ENCODE measurements at places on chromosomes 6 and 20.

- no peak for DNase-seq
Measured at GRCh38 chr6:150490586-150490985, 109.1 kb upstream of the PLEKHG1 start.

DNA sequence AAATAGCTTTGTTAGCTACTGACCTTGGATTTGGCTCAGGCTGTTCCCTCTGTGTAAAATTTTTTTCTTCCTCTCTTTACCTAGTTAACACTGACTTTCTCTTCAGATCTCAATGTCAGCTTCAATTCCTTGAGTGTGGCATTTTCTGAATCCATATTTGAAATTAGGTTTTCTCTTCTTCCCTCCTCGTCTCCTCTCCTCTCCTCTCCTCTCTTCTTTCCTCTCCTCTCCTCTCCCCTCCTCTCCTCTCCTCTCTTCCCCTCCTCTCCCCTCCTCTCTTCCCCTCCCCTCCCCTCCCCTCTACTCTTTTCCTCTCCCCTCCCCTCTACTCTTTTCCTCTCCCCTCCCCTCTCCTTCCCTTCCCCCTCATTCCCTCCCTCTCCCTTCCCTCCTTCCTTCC, 453.3 kb downstream of the BMP2 start:
- no peak for DNase-seq

- no peak for DNase-seq
Measured at GRCh38 chr6:43318011-43318410, 9.4 kb upstream of the CRIP3 start.

DNA sequence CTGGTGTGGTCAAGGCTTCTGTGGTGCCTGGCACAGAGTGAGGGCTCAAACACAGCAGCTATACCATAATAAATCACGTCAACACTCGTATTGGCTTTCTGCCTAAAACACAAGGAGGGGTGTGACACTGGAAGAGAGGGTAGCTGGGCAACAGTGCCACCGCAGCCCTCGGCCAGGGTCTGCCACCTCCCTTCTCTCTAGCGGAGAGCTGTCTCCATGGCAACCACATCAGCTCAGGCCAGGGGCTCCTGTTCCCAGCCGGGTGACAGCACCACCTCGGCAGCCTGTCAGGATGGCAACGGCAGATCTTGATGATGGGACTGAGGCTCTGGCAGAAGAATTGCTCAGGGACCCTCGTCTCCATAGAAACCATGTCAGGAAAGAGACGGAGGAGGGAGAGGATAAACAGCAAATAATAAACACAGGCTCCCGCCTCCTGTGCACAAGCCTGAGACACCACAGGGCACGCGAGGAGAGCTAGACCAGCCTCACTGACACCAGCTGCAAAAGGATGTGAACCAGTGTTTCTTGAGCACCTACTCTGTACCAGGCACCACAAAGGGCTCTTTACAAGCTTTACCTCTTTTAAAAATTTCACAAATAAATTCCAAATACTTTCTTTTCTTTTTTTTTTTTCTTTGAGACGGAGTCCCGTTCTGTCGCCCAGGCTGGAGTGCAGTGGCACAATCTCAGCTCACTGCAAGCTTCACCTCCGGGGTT, 50.4 kb upstream of the TLDC2 start:
- no peak for DNase-seq

- DNase-seq, result no peak
Measured at GRCh38 chr6:10886691-10887502, at the start of gene SYCP2L. SYCP2L (plus strand) TSS chr6:10887052; CDS start chr6:10887127, 75 bp downstream.

GRCh38 chr20:12773936-12774335, 234.8 kb upstream of the SPTLC3 start:
- DNase-seq, result no peak

DNA sequence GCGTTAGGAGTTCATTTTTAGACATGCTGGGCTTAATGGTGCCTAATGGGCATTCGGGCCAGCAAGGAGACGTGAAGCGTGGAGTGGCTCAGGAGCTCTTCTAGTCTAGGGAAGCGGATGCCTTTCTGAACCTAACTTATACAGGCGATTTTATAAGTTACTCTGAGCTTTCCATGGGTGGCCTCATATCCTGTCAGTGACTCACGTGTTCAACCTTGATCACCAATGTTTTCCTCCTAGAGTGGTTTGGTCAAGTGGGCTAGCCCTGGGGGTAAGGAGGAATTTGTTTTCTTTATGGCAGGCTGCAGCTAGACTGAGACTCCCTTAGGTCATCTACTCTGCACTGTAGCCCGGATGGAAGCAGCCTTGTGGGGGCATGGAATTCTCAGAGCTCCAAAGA, 52.1 kb downstream of the PLAGL1 start:
- no peak for DNase-seq

GRCh38 chr6:159121486-159121885, 47.7 kb upstream of the FNDC1 start:
- no peak for DNase-seq

DNA sequence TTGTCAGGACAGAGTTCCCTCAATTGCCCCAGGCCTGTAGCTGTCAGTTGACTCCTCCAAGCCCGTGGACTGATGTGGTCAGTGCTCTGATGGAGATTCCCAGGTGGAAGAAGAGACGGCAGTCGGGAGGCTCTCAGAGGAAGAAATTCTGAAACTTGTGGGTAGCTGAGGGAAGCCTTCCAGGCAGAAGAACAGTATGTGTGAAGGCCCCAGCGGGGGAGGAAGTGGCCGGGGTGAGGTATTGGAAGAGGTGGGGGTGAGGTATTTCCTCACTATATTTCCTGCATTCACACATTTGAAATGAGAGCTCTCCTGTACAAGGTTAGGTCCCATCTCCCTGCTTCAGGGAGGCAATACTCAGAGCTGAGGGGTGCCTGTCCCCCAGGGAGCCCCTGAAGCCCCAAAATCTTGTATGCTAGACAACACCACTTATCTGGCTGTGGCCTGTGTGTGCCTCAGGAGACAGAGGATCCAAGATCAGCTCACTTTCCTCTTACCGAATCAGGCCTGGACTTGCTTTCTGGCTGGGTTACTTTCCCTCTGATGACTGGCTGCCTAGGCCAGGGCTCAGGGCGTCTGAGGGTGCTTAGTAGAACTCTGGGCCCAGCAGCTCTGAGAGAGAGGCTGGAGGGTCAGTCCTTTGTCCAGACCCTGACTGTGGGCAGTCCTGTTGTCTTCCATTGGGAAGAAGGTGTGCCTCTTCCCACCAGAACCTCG, 49.3 kb upstream of the MYL9 start:
- peak; percentile 34 for DNase-seq

DNA sequence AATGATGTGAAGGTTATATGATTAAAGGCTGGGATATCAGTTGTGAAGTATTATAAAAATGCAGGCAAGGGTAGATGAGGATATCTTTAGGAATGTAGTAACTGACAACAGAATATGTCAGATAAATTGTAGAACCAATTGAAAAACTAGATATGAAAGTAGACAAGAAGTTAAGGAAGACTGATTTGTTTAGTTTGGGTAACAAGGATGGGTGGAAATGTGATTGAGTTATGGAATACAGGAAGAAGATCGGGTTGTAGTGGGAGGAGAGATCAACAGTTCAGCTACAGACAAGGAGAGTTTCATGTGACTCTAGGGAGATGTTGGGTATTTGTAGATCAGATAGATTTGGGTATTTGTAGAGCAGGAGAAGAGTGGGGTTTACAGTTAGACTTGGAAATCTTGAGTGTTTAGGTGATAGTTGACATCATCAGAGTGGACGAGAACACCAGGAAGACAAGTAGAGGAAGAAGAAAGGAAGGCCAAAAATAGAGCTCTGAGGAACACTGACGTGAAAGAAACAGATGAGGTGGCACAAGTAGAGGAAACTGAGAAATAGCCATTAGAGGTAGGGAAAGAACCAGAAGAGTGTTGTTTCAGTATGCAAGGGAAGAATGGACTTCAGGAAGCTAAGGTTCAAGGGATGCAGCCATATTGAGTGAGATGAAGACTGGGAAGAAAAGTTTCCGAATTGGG, 12.1 kb upstream of the TSPYL1 start:
- no peak for DNase-seq

GRCh38 chr20:3759884-3760283, 7.7 kb downstream of the ADISSP start:
- no peak for DNase-seq

DNA sequence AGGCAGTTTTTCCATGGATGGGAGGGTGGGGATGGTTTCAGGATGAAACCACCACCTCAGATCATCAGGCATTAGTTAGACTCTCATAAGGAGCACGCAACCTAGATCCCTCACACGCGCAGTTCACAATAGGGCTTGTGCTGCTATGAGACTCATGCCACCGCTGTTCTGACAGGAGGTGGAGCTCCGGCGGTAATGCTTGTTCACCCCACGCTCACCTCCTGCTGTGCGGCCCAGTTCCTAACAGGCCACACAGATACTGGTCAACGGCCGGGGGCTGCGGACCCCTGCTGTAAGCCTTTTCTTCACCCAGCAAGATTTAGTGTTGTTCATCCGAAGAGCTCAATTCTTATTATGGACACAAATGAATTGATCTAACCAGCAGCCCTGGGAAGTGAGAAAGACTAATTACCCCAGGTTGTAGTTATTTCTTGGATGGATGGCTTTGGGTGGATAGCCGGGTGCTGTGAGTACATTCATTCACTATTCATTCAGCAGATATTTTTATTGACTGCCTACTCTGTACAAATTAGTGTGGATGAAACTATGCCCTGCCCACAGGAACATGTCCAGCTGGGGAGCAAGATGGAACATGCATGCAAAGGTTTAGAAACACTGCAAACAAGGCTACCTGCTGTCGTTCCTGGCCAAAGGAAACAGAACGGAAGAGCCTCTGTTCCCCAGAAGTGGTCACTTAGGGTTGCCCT, 57.2 kb downstream of the RIOK1 start:
- DNase-seq, result no peak

GRCh38 chr6:123747515-123747914, 56.1 kb upstream of the NKAIN2 start:
- no peak for DNase-seq

DNA sequence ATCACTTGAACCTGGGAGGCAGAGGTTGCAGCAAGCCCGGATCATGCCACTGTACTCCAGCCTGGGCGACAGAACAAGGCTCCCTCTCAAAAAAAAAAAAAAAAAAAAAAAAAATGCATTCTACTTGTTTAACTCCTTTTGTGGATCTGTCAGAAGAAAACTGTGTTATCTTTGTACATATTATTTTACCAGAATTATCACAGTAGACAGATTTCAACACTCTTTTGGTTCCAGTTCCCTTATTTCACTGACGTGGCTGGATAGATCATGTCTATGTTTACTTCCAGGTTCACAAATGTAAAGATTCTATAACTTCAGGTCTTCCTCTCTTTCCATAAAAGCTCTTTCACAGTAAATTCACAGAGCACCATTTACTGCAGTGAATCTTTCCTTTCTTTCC, 18.4 kb downstream of the NUDT3 start:
- DNase-seq, result no peak

DNA sequence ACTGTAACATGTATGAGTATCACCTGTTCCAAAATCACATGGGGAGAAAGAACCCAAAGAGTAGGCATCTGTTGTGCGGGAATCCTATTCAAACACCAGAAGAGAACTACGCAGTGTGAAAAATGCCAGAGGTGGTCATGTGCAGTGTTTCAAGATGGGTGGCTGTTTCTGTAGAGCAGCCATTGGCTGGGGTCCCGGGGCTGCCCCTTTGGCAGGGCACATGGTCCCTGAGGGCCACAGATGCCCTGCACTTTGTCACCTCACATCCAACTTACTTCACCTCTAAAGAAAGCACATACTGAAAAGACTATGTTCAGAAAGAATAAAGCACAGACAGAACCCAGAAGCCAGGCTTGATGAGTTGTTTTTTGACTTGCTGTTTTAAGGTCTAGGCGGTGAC, 12.3 kb downstream of the MTCH1 start:
- no peak for DNase-seq

DNA sequence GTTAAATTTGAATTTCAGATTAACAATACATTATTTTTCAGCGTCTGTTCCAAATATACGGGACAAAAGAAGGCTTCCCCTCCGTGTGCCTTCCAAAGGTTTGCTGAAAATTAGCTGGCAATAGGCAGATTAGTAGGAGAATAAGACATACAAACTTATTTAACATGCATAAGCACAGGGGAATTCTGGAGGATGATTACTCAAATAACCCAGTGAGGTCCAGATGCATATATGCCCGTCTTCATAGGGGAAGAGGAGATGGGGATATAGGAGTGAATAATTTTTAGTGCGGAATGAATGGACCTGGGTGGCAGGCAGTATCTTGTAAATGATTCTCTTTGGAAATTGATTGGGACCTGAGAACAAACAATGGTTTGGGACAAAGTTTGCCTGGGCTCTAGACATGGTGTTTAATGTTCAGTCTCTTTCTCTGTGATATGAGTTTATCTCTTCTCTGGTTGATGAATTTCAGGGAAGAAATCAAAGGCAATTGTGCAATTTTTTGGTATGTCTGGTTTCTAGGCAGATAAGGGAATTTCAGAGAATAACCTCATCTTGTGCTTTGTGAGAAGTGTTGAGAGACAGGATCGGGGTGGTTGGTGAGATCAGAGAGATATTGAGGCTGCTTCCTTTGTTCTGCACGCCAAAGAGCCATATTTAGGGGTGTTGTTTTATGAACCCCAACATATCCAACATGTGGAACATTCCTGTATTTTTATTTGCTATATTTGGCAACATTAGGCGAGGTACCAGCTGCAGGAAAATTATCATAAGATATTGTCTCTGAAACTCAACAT, 63.7 kb downstream of the MKKS start:
- DNase-seq, result no peak

DNA sequence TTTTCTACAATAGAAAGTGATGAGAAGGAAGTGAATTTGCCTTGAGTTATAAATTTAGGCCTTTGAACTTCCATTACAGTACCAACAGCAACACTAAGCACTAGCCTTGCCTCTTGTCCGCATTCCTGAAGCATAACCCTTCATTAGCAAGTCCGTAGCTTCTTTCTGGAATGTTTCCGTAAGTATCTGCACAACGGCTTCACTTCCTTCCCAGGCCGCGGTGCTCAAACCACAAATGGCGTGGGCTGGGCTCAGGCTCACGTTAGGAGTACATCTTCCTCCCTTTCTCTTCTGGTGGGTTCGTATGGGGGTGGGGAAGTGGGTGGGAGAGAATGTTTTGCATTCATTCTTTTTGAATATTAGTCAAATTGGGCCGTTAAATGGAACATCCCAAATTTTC, 193.8 kb upstream of the SNX9 start:
- DNase-seq, result no peak

DNA sequence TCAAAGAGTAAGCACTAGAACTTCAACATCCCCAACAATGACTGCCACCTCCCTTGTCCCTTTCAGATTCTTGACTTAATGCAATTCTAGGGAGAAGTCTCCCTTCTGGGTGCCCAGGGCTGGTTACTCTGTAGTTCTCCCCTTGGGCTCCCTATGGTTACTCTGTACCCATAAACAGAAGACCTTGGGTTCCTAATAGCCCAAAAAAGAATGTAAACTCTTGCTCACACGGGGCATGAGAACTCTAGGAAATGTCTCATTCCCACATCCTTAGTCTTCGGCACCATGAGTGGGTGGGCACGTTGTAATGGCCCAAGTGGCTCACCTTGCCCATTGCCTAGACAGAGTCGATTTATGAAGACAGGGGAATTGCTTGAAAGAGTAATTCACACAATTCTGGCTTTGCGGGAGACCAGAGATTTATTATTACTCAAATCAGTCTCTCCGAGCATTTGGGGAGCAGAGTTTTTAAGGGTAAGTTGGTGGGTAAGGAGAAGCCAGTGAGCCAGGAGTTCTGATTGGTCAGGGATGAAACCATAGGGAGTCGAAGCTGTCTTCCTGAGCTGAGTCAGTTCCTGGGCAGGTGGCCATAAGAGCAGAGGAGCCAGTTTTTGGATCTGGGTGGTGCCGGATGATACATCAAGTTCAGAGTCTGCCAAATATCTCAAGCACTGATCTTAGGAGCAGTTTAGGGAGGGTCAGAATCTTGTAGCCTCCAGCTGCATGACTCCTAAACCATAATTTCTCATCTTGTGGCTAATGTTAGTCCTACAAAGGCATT, 61.2 kb upstream of the SIRPG start:
- DNase-seq, result no peak

- DNase-seq, result no peak
Measured at GRCh38 chr20:34522969-34523871, 7.0 kb downstream of the DYNLRB1 start.

Data from activated T-helper 1 cell treated with Interleukin-2 at 50 U/mL for 16 hours (primary cell).